ENCODE measurements at places on chromosomes 5 and 9.

- no peak for DNase-seq
Observed at GRCh38 chr5:143004361-143005145, 234.4 kb downstream of the ARHGAP26 start.

DNA sequence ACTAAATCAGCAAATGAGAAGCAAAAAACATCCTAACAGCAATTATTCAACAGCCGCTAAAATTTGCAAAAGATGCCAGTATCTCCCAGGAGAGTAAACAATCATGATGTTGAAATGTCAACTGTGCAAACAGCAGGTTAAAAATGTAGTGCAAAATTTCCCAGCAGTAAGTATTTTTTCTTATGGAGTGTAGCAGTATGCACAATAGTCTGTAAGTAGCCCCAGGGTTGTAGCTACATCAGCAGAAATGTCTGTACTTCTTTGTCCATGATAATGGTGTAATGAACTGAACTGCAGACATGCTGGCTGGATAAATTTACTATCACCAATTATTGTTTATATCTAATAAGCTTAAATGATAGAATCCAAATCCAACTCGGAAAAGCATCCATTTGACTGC is 31.4 kb downstream of the GRIN3A start:
- DNase-seq, result no peak

- DNase-seq, result no peak
Observed at GRCh38 chr5:55585206-55585610, 50.4 kb upstream of the PLPP1 start.

- DNase-seq, result no peak
Observed at GRCh38 chr5:10511741-10512640, 51.9 kb upstream of the ANKRD33B start.

DNA sequence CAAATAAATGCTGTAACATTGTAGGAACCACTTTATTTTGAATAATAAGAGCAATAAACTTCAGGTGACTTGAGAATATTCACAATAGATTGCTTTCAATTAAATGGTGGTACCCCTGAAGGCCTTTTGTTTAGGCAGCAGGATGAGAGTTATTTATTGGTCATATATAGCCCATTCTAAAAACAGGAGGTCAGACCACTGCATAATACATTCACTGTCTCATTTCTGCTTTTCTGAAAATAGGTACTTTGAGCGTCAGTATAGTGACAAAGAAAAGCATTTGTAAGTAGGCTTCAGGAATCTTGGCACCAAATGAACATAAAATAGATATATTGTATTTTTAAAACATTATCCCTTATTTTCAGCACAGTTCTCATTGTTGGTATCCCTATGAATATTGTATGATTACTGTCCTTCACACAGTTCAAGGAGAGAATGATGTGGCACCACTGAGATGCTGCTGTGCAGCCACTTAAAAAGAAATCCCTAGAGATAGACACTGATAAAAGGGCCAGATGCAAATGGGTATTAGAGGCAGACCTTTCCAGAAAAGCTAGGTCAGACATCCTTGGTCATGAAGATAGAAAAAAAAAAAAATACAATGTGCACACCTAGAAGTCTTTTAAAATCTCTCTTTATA is 381.8 kb upstream of the ST8SIA4 start:
- no peak for DNase-seq

GRCh38 chr9:99385814-99386279 is 163.8 kb downstream of the SEC61B start:
- no peak for DNase-seq

DNA sequence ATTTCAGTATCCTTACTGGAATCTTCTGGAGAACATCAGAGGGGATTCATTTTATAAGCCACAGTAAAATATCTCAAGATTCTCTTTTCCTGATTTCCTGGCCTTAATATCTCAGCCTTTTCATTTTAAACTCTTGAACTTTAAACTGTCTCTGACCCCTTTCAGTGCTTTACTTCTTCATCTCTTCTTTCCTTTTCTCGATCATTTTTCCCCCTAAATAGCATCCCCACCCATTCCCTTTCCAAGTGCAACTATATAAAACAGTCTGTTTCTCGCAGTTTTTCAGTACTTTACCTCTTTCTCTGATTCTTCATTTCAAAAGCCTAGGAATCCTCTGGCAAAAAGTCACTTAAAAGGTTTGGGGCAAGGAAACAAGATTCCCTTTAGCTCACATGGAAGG is 80.5 kb downstream of the PALM2AKAP2 start:
- no peak for DNase-seq

DNA sequence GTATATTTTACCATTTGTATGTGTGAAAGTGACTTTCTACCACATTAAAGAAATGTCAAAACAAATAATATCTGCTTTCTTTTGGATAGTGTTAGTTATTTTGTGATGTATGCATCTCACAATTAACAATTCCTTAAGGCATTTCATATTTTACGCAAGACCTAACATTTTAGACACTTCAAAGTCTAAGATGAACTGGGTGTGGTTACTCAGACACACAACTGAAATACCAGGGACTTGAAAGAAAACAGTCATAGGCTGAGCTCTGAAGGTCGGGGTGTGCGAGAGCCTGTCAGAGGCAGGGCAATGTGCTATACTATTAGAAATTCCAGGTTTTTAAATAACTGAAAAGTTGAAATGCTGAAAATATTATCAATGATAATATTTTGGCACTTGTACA is 44.5 kb upstream of the ZNF622 start:
- no peak for DNase-seq

- no peak for DNase-seq
Observed at GRCh38 chr9:101601904-101602765, 7.4 kb upstream of the PPP3R2 start.

DNA sequence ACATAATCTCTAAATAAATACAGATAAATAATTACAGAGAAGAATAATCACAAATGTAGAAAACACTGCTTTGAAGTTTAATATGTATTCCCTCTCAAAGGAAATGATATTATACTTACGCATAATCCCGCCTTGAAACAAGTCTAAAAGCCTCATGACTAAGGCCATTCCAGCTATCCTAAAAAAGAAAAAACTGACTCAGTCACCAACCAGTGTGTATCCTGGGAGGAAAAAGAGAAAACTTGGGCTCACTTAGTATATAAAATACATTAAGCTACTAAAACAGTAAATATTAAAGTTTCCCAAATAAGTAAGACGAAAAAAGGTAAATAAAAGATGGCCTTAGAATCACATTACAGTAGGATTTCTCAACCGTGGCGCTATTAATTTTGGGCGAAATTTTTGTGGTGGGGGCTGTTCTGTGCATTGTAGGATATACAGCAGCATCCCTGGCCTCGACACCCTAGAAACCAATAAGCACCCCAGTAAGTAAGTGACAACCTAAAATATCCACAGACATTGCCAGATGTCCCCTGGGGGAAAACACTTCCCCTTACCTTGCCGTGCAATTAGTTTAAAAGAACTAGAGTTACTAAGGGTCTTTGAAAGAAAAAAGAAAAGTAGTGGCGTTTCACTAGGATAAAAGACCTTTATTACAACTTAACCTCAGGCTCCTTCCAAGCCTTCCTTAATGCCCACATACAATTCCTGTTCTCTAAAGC is 1.1 kb downstream of the HSPA9 start:
- DNase-seq, result no peak

GRCh38 chr5:39640552-39640951 is 215.8 kb upstream of the DAB2 start:
- no peak for DNase-seq

DNA sequence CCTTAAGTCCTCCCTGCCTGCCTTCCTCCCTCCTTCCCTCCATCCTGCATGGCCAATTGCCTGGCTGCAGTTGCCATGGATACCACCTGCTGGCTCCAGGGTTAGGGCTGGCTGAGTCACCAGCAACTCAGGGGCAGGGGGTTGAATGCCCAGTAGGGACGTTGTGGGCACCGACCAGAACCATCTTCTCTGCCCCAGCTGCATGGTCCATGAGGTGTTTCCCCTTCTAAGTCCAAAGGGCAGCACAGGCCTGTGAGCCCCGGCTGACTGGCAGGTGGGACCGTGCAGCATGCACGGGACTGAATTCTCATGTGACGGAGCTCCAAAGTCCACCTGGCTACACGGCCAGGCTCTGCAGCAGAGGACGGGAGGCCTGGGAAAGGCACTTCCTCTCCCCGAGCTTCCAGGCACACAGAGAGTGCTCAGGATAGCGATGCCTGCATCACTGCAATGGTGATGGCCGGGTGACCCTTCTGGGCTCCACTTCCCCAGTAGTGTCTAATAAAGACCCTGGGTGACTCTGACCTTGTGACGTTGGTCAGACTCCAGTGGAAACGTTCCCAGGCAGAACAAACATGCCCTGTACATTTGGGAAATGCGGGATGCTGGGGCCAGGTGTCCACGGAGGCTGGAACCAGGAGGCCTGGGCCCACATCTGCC is 5.7 kb downstream of the ASS1 start:
- no peak for DNase-seq

- no peak for DNase-seq
Observed at GRCh38 chr5:154370119-154370518, 75.7 kb upstream of the SAP30L start.

- no peak for DNase-seq
Observed at GRCh38 chr5:140946578-140946977, 19.7 kb upstream of the PCDHAC2 start.

GRCh38 chr5:78726571-78726970 is 78.0 kb upstream of the LHFPL2 start:
- no peak for DNase-seq

GRCh38 chr9:97711223-97711626 is 14.1 kb upstream of the XPA start:
- no peak for DNase-seq
